Germinal center (tissue), 1 donor: ENCODE measurements at places on chromosomes 5 and 9.

GRCh38 chr5:136087961-136088871 is 44.4 kb upstream of the SMAD5 start:
- DNase-seq, result no peak

DNA sequence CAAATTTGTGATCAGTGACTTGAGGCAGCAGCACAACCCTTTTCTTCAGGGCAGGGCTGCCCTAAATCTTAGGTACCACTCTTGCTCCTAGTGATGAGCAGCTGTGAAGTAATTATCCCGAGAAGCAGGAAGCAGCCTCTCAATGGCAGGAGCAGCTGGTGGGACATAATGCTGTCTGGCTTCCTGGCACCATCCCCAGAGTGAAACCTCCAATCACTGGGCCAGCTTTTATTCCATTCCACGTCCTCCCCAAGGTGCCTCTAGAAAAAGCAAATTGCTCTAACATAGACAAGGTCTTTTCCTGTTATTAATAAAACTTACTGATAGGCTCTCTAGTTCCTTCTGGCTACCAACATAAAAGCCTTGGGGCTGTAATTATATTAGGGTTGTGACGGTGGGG is 154.0 kb downstream of the FRMD3 start:
- DNase-seq, result no peak

DNA sequence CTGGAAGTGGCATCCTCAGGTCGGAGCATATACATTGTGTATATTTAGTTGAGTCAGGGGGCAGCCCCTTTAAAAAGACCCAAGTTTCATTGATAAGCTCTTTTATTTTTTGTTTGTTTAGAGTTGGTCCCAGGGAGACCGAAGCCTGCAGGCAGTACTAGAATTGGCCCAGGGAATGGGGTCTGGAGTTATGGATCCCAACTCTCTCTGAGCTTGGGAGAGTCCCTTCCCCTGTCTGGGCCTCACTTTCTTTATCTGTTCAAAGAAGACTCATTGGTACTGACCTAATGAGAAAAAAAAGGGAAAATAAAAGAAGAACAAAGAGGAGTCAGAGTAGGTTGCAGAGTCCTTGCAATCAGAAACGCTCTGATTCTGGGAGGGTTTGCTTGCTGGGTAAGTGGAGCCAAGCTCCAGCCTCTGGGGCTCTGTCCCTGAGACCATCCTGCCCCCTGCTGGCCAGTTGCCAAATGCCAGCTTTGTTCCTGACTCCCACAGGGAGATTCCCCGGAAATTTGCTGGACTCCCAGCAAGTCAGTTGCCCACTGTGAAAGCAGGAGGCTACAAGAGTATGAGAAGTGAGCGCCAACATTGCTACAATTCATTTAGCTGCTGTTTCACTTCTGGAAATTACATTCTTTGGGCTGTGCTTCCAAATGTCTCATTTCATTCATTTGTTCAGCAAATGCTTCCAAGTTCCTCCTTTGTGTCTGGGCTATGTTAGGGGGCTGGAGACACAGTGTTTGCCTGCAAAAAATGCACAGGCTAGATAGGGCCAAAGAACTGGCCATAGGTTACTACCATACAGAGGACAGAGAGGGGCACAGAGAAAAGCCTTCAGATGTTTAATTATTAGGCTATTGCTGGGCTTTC is 156.2 kb downstream of the MELK start:
- peak; percentile 69 for DNase-seq

DNA sequence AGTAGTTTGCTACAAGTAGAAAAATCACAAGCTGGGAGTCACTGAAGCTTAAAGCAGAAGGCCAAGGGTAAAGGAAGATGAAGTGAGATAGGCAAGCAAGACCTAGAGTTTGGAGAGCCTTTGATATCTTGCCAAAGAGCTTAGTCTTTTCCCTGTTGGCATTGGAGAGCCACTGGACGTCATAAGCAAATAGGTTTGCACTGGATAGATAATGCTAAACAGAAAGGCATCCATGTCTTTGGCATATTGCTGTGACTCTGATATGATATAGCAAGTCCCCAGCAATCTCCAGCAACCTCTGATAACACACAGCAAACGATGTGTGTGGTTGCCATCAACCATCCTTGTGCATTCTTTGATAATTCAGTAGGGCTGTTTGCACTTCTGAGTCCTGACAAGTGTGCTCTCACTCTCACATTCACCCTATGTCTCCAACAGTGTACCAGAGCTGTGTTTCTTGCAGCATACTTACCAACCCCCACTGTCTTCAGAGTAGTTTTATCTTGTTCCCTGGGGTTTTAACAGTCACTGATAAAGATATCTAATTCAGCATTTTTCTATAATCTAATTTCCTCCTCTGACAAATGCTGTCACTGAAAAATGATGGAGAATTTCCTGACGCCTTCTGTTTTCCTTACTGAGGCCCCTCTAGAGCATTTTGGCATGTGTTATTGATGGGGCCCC is 16.9 kb upstream of the FREM1 start:
- no peak for DNase-seq

DNA sequence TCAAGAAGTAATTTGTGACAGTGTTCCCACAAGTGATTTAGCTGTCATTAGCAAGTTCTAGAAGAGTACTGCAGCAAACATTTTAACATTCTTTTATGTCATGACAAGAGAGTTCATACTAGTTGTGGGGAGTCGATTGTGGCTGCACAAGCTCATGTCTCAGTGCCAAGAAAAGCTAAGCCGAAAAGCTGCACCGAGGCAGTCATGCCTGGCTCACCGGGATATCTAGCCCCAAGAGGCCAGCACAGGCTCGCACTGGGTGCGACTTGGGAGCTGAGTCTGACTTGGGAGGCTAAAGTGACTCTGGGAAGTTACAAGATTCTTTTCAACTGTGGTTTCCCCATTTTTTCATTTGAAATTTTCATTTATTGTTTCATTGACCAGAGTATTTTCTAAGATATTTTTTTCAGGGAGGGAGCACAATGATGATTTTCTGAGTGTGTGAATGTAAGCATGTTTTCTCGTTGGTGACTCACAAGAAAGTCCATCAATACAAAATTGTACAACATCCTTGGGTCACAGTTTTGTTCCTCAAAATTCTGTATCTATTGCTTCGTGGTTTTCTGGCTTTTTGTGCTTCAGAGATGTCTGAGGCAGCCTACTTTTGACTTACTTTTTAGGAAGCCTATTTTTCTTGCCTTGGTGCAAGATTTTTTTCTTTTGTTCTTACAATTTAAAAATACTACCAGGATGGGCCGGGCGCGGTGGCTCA is 18.7 kb downstream of the CAST start:
- no peak for DNase-seq

- DNase-seq, result no peak
Observed at GRCh38 chr5:150553911-150554310, 46.0 kb downstream of the NDST1 start.

GRCh38 chr9:37454238-37454637 is 11.0 kb downstream of the ZBTB5 start:
- no peak for DNase-seq

DNA sequence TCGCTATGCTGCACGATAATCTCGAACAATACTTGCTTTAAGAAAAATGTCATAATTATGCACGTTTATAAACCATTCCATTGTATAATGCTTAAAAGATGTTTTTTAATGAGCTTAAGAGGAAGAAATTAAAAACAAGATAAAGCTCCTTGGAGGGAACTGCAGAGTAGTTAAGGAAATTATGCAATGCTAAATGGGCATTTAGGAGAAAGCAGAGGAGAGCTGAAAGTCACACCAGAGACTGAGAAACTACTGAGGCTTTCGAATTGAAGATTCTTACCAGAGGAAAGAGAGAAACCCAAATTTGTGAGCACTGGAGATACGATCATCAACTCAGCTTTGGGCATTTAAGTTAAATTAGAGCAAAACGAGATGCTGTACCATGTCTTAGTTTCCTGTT is 119.4 kb downstream of the CDH10 start:
- DNase-seq, result no peak

GRCh38 chr5:123282444-123282843 is 140.8 kb downstream of the CEP120 start:
- DNase-seq, result no peak

DNA sequence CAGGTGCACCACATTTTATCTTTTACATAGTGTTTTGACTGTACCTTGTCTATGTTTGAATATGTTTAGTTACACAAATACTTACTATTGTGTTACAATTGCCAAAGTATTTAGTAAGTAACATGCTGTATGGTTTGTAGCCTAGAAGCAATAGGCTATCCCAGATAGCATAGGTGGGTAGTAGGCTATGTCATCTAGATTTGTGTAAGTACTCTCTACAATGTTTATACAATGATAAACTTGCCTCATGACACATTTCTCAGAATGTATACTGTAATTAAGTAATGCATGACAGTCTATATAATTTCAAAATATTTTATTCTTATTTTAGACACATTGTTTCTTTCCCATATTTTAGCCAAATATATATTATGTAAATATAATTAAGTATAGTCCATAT is 836.8 kb upstream of the CDH9 start:
- no peak for DNase-seq

GRCh38 chr9:23752859-23753258 is 73.2 kb downstream of the ELAVL2 start:
- no peak for DNase-seq

DNA sequence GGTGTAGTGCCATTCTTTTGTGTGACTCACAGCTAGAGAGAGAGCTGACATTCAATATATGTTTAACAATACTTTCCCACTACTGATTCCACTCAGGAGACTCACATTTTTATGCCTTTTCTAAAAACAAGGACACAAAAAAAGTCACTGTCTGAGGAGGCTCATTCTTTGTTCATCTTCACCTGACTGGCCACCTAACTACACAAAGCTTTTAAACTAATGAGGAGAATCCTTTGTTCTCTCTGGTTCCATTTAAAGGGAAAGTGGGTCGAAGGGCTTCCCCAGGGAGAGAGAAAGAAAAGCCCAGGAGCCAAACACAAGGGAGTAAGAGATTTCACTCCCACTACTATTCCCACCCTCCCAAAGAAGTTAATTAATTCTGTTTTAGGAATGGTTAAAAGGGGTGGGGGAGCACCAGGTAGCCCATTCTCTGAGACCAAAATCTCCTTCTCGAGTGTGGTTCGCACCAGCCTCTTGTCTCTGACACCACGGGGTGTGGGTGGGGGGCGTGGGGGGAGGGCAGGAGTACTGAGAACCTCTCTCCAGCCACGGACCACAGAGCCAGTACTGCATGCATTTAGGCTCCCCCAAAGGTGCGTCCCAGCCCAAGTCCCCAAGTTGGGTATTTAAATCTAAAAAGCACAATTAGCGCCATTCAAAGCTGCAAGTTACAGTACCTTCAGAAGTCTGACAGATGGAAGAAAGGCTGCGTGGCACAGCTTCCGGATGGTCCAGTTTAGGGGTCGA is 747 bp downstream of the TRPM3 start:
- no peak for DNase-seq

DNA sequence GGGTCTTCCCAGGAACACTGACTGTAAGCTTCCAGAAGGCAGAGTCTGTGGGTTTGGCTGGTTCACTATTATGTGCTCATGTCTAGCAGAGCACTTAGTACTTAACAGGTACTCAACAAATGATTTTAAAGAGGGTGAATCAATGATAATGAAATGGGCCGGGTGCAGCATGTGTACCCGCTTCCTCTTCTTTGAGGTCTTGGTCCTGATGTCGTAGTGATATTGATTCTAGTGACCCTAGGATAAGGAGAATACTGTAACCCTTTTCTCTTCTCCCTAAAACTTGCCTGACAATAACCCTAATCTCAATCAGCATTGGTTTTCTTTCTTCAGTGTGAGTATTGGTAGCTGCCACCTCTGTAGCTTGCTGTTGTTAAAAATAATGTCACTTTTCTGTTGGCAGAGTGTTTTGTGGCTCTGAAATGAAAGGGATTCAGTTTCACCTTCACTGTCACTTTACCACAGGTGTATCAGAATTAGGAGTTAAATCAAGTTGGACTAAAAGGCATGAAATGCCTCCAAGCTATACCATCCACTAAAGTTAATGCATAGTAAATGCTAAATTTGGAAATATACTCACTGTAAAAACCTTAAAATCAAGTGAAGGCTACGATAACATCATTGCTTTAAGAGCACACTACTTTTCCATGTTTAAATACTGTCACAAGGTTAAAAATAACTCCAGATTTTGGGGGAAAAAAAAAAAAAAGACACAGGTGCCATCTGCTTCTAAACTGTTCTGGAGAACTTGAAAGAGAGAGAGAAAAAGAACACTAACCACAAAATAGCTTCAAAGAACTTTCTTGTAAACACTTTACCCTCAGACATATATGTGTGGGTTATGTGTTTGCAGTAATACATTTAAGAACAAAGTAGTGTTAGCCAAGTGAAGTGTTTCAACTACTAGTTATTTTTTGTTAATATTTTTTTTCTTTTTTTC is 6.0 kb downstream of the CAMK4 start:
- DNase-seq, result no peak

GRCh38 chr5:95777441-95777840 is 45.1 kb downstream of the GLRX start:
- no peak for DNase-seq

DNA sequence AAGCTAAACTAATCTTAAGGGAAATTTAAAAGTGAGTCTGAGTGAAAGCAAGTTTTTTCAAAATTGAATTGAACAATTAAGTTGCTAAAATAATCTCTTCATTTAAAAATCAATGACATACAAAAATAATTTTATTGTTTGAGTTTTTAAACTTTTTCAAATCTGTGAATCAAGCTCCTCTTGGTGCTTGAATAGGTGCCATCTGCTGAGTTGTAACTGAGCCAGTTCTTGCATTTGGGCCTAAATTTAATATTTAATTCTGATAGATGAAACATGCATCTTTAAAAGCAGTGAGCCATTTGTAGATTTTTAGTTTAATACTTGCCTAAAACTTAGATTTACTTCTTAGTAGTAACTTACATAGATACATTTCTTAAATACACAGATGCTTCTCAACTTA is 31.8 kb downstream of the SPATA31D1 start:
- DNase-seq, result no peak

DNA sequence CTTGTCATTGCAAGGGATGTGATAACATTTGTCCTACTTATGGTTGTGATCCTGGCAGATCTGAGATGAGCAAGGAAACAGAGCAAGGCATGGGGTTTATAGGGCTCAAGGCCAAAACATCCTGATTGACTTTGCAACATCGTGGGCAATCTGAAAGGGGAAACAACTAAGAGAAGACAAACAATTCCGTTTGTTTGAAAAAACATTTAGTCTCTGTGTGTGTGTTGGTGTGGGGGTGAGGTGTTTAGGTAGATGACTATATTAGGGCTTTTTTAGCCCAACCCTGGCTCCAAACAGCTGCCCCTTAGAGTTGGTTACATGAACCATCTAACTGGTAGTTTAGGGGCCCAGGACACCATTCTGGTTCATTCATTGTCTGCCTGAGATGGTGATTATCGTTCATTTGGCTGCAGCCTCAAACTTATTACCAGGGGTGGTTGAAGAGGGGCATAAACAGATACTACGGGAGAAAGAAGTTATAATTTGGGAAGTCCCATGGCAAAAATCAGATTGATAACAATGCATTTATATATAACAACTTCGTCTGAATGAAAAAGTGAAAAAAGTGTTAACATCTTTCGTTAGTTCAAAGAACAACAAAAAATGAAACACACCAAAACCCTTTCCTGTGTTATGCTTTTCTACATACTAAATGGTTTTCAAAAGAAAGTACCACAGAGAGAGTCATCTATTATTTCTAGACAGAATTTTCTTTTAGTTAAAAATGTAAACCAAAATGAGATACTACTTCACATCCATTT is 5.7 kb downstream of the FYB1 start:
- DNase-seq, result no peak
